Subcutaneous preadipocyte (primary cell): ENCODE measurements at places on chromosomes 5 and 9. TPM values are rescaled to one million over a fixed set of nuclear protein-coding genes. Genes with fewer than 3 reads are reported as not detected.

Gene NMUR2
- not detected in 2 replicates for total RNA-seq

Gene PCDHB7
- total RNA-seq, result 0.37 TPM in 1 of 2 replicates, not detected in the other

Gene CCDC152
- 2.6 and 3.3 TPM in 2 replicates for total RNA-seq

Gene ALDOB
- not detected in 2 replicates for total RNA-seq

Gene CRHBP
- 0.73 TPM in 1 of 2 replicates, not detected in the other for total RNA-seq

Gene PCDHB9
- under 0.01 TPM in 2 replicates for total RNA-seq

Gene IL3
- not detected in 2 replicates for total RNA-seq

Gene GPX3
- total RNA-seq, result 3.1 and 32.3 TPM in 2 replicates

Gene FLT4
- under 0.01 and 0.20 TPM in 2 replicates for total RNA-seq

Gene ZNF608
- total RNA-seq, result 11.5 and 13.2 TPM in 2 replicates

Gene NEURL1B
- total RNA-seq, result 0.20 and 0.37 TPM in 2 replicates
